ENCODE measurements at places on chromosomes 11 and 22. TPM values are rescaled to one million over a fixed set of nuclear protein-coding genes. Genes with fewer than 3 reads are reported as not detected.

- H3K36me3 ChIP-seq, result no peaks in the 10 kb centered on the region
- peaks cover 8% of the 10 kb centered on the region for H3K4me1 ChIP-seq
- H3K4me3 ChIP-seq, result no peak overlapping the region
- H3K27ac ChIP-seq, result no peak overlapping the region
- H3K27me3 ChIP-seq, result peaks cover 14% of the 10 kb centered on the region
- DNase-seq, result no peak
Measured at GRCh38 chr11:75141166-75141565, 9.7 kb upstream of the SLCO2B1 start.

DNA sequence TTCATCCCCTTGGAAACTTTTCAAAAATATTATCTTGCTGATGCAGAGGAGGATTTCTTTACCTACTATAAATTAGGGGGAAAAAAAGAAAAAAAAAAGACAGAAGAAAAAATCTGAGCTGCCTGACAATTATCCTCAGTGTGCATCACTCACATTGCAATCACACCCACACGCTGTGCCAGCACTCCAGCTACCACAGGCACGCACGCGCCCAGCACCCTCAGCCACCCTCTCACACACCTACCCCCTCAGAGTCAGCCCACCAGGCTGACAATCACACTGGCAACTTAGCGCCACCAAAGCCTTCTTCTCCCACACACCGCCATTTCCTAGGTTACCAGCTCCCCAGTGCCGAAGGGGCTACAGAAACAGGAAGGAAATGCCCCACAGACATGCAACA lies 236.1 kb downstream of the KCNA4 start:
- no peaks in the 10 kb centered on the region for H3K27me3 ChIP-seq
- H3K4me1 ChIP-seq, result no peaks in the 10 kb centered on the region
- H3K36me3 ChIP-seq, result no peaks in the 10 kb centered on the region
- no peak overlapping the region for H3K27ac ChIP-seq
- no peak overlapping the region for H3K4me3 ChIP-seq

DNA sequence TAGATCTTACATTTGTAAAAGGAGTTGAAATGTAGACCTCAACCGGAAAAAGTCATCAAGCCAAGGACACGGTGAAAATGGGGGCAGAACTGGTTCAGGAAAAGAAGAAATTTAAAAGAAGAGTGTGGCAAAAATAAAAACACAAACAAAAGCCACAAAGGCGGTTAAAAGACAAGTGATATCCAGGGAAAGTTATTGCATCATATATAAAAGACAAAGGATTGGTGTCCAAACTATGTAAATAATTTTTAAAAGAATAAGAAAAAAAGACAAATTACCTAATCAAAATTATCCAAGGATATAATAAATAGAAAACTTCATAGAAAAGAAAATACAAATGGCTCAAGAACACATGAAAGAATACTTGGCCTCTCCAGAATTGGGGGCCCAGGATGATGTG lies 45.1 kb upstream of the OPCML start:
- H3K36me3 ChIP-seq, result no peaks in the 10 kb centered on the region
- H3K4me1 ChIP-seq, result no peaks in the 10 kb centered on the region
- no peak overlapping the region for H3K4me3 ChIP-seq
- no peak for DNase-seq
- H3K27ac ChIP-seq, result no peak overlapping the region
- no peaks in the 10 kb centered on the region for H3K27me3 ChIP-seq

DNA sequence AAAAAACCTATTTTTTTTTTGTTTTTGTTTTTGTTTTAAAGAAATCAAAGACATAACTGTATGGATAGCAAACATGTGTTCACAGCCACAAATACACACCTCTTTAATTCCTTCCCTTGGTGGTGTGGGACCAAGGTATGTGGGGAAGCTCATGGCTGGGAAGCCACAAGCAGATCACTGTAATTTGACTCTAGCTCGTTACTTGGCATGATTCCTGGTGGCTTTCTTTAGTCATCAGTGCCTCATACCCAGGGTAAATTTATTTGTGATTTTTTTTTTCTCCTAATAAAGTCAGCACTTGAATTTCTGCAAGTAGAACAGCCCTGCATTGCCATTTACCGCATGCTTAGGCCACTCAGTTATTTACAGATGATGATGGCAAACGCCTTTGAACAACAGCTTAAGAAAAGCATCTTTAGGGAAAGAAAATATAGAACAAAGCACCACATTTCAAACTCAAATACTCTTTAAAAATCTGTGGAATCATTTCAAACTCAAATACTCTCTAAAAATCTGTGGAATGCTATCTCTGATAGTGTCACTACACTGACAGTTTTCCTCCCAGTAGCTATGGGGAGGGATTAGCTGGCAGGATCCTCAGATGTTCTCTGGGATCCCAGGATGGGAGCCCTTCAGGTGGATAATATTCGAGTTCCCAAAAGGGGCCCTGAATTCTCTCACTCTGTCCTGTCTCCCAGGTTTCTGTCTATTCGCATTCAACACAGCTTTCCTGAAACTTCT lies 687.2 kb downstream of the OPCML start:
- no peaks in the 10 kb centered on the region for H3K27me3 ChIP-seq
- H3K4me1 ChIP-seq, result peaks cover 12% of the 10 kb centered on the region
- H3K4me3 ChIP-seq, result no peak overlapping the region
- H3K36me3 ChIP-seq, result no peaks in the 10 kb centered on the region
- peak; percentile 98 for DNase-seq

DNA sequence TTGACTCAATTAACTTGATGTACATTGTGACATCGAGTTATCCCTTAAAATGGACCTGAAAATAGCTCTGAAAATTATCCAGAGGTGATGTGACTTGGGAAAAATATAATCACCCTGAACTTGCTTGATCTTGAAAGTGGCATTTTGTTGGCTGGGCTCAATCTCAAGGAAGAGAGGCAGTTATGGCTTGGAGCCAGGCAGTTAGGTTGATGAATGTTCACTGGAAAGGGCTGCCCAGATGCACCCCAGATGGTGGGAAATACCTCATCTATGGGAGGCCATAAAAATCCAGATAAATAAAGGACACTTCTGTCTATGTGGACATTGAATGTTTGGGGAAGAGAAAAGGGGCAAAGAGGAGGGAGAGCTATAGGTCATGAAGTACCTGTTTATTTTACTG lies 55.7 kb upstream of the OR5AN1 start:
- DNase-seq, result no peak
- H3K27me3 ChIP-seq, result no peaks in the 10 kb centered on the region
- H3K27ac ChIP-seq, result no peak overlapping the region
- no peak overlapping the region for H3K4me3 ChIP-seq
- H3K4me1 ChIP-seq, result no peaks in the 10 kb centered on the region
- no peaks in the 10 kb centered on the region for H3K36me3 ChIP-seq

- no peak overlapping the region for H3K4me3 ChIP-seq
- no peaks in the 10 kb centered on the region for H3K36me3 ChIP-seq
Measured at GRCh38 chr11:93945596-93945995, 75.6 kb upstream of the HEPHL1 start.

DNA sequence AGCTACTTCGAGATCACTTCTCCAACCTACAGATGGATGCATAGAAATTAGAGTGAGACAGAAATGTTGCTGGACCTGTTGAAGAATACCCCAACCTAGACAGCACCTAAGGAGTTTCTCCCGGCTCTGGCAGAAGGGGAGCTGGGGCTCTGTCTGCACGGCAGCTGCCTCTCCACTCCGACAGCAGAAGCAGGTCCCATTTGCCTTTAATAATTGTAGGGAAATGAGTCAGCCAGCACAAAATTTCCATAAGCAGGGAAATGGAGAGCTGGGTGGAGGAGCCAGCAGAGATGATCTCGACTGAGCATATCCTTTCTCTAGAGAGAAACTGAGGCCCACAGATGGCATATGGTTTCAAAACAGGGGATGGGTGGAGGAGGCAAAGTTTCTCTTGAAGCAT lies 80.1 kb downstream of the EFCAB6 start:
- DNase-seq, result no peak
- no peaks in the 10 kb centered on the region for H3K27me3 ChIP-seq
- peaks cover 5% of the 10 kb centered on the region for H3K4me1 ChIP-seq
- no peaks in the 10 kb centered on the region for H3K36me3 ChIP-seq
- H3K4me3 ChIP-seq, result no peak overlapping the region
- H3K27ac ChIP-seq, result no peak overlapping the region

DNA sequence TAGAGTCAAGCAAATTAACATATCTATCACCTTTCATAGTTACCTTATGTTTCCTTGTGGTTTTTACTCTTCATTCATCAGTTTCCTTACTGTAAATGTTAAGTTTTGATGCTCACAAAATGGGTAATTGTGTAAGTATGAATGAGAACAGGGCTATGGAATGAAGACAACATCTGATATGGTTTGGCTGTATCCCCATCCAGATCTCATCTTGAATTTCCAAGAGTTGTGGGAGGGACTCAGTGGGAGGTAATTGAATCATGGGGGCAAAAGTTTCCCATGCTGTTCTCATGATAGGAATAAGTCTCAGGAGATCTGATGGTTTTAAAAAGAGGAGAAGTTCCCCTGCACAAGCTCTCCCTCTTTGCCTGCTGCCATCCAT lies 107.6 kb downstream of the CCDC34 start:
- H3K27ac ChIP-seq, result peak overlapping the region; percentile 89
- no peaks in the 10 kb centered on the region for H3K27me3 ChIP-seq
- DNase-seq, result peak; percentile 98
- H3K36me3 ChIP-seq, result no peaks in the 10 kb centered on the region
- H3K4me1 ChIP-seq, result peaks cover 11% of the 10 kb centered on the region

DNA sequence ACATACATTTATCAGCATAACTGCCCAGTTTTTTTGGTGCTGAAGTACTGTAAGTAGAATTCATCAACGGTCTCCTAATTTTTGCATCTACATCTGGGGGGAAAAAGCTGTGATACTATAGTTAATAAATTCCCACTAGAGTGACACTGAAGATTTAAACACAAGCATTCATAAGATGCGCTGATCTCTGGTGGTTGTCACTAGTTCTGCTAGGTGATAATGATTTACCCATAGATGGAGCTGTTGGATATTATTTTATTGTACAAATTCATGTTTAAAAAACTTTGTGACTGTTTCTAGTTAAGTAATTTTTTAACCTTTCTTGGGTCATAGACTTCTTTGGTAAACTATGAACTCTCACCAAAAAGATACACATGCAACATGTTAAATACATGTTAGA lies 106.6 kb downstream of the EMSY start:
- no peaks in the 10 kb centered on the region for H3K4me1 ChIP-seq
- no peaks in the 10 kb centered on the region for H3K27me3 ChIP-seq
- DNase-seq, result no peak
- peaks cover 4% of the 10 kb centered on the region for H3K36me3 ChIP-seq
- no peak overlapping the region for H3K4me3 ChIP-seq
- no peak overlapping the region for H3K27ac ChIP-seq

- H3K4me3 ChIP-seq, result peak overlapping the region; percentile 35
- DNase-seq, result peak; percentile 84
- no peaks in the 10 kb centered on the region for H3K27me3 ChIP-seq
- H3K27ac ChIP-seq, result peak overlapping the region; percentile 76
- peaks cover 19% of the 10 kb centered on the region for H3K4me1 ChIP-seq
Measured at GRCh38 chr11:78715639-78716311, 141.1 kb upstream of the NARS2 start.

DNA sequence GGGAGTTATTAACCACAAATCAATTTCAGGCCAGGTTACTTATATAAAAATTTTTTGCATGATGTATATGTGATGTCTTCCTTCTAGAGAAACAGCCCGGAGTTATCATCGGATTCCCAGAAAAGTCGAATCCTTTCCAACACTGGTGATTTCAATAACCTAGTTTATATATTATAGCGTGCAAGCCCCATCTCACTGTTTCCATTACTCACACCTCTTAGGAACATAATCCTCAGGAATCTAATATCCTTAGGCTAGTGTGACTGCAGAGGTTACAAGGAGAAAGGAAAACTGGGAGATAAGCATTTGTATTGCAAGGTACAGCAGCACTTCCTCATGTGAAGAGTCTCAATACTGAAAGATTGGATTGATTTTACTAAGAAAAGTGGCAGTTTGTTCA lies 20.3 kb downstream of the ARHGAP20 start:
- H3K36me3 ChIP-seq, result no peaks in the 10 kb centered on the region
- no peaks in the 10 kb centered on the region for H3K27me3 ChIP-seq
- DNase-seq, result no peak
- no peak overlapping the region for H3K4me3 ChIP-seq
- no peaks in the 10 kb centered on the region for H3K4me1 ChIP-seq

DNA sequence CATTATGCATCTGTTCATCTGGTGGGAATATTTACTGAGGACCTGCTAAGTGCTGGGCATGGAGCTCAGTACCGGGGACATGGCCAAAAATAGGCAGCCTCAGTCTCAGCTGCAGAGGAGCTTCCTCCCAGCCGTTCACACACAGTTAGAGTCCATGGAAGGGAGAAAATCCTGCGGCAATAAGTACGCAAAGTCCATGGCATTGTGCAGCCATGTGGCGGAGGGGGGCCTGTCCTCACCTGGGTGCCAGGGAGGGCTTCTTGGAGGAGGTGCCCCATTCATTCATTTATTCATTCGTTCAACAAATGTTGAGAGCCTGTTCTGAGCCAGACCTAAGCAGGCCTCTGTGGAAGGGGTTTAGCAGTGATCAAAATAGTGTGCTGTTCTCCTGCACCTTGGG lies 59.3 kb upstream of the ANO1 start:
- H3K27ac ChIP-seq, result no peak overlapping the region
- no peaks in the 10 kb centered on the region for H3K27me3 ChIP-seq
- no peaks in the 10 kb centered on the region for H3K36me3 ChIP-seq
- H3K4me1 ChIP-seq, result peaks cover 20% of the 10 kb centered on the region
- H3K4me3 ChIP-seq, result no peak overlapping the region

DNA sequence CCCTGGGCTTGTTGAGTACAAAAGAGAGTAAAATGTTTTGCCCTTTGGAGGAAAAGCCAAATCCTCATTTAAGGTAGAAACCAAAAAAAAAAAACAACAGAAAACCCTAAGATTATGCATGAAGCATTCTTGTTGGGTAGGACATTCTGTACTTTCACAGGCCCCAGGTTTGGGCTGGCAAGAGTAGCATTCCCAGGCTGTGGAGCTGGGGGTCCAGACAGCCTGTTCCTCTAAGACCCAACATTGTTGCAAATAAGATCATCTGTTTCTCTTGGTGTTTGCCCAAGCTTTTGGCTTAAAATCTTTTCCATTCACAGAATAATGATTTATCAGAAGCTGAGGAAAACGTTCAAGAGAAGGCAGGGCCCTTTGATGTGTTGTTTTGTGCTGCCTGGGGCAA lies 123.8 kb downstream of the MICAL2 start:
- H3K27me3 ChIP-seq, result no peaks in the 10 kb centered on the region
- peak overlapping the region; percentile 97 for H3K27ac ChIP-seq
- no peak overlapping the region for H3K4me3 ChIP-seq
- peaks cover 84% of the 10 kb centered on the region for H3K36me3 ChIP-seq
- peaks cover 45% of the 10 kb centered on the region for H3K4me1 ChIP-seq

- no peaks in the 10 kb centered on the region for H3K4me1 ChIP-seq
- no peak overlapping the region for H3K4me3 ChIP-seq
- no peak overlapping the region for H3K27ac ChIP-seq
Measured at GRCh38 chr22:22093743-22094142, 111.2 kb upstream of the TOP3B start.

STK33 gene
- total RNA-seq, result 8.1 TPM

OR51B2 gene
- not detected for total RNA-seq

LTBP3 gene
- total RNA-seq, result 33.2 TPM

SIPA1 gene
- 19.0 TPM for total RNA-seq

FGF4 gene
- not detected for total RNA-seq
